Stimulated activated CD8-positive, alpha-beta memory T cell treated with anti-CD3 and anti-CD28 coated beads, Interleukin-15, amount 100 ng/mL, for 48 hours (primary cell): ENCODE measurements at places on chromosomes 13 and 19.

DNA sequence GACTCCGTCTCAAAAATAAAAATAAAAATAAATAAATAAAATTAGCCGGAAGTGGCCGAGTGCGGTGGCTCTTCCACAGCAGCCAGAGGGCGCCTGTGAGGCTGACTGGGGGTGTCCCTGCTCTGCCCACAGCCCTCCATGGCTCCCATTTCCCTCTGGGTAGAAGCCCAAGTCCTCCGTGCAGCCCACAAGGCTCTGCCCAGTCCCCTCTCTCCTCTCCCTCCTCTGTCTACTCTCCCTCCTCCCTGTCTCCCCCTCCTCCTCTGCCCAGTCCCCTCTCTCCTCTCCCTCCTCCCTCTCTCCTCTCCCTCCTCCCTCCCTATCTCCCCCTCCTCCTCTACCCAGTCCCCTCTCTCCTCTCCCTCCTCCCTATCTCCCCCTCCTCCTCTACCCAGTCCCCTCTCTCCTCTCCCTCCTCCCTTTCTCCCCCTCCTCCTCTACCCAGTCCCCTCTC is 20.4 kb downstream of the MISP start:
- DNase-seq, result no peak

DNA sequence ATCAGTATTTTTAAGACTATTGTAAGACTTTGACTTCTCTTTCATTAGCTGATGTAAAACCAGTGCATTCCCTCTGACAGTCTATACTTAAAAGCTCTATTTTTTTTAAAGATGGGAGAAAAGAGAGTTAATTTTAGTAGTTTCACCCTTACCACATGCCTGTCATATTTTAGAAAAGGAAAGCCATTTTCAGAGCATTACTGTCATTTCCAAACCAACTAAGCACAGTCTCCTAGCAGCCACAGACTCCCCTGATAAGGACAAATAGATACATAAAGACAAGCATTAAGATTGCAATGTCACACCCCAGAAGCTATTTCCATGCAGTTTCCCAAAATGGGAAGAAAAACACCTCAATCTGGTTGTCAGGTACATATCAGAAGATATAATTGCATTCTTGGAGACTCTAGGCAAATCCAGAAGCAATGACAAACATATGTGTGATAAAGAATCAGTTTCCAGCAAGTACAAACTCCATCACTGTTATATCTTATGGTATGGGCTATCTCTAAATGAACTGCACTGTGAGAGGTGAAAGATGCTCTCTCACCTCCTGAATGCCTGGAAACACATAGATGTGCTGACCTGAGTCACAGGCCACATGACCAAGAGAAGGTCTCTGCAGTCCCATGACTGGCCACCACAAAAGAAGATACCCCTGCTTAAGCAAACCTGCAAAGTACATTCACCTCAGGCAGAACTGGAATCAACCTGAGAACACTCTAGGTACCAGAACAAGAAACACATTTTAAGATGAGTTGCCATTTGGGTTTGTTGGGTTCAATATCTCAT is 303.3 kb downstream of the POU4F1 start:
- no peak for DNase-seq

GRCh38 chr13:66405908-66406802 is 824.0 kb downstream of the PCDH9 start:
- no peak for DNase-seq

DNA sequence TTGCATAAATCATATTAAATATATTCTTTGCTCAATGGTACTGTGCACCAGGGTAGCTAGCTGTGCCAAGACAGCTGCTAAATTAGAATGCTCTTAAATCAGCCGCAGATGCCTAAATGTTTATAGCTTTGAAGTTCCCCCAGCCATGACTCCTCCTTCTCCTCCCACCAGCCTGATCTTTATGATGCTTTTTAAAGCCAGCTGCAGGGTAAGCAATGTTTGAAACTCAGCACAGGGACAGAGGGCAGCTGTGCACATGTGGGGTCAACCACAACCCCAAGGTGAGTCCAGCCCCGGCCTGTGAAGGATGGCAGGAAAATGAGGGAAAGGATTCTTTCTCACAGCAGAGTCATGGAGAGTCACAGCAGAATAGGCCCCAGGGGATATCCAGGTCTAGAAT is 635.7 kb downstream of the UQCRFS1 start:
- DNase-seq, result no peak

DNA sequence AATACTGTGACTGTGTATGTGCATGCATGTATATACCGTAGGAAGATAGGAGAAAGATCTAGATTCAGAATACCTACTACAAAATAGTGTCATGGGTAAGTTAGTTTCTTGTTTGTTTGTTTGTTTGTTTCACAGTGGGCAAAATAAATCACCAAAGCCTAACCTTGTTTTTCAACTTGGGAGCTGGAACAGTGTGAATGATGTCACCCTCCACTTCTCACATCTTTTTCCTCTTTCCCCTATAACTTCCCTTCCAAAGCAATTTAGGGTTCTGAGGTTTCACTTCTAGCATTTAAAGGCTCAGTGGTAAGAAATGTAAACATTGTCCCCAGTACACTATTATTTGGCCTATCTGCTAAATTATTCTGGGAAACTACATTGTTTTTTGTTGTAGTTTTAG is 5.4 kb downstream of the KCTD4 start:
- DNase-seq, result no peak

DNA sequence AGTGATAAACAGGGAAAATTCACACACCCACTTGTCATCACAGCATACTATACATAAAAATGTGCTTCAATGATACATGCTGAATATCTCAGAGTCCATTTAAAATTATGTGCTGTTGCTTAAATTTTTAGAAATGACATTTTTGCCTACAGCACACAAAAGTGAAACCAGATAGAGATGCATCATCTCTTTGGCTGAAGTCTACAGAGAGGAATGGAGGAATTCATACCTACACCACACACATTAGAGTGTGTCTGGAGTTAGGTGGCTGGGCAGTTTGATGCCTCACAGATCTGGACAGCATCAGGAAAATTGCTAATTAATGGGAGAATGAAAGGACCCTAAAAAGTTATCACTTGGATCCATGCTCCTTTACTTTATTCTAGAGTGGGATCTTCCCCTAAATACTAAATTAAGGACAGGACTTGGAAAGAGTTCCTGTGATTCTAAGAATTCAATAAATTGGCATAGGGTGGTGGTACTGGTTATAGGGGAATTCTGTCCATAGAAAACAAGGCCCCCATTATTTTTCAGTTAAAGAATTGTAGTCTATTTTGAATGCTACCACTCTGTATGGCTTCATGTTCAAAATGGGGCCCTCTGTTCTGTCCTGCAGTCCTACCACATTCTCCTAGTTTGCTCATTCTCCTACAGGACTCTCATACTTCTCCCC is 41.3 kb downstream of the RCBTB2 start:
- DNase-seq, result no peak

DNA sequence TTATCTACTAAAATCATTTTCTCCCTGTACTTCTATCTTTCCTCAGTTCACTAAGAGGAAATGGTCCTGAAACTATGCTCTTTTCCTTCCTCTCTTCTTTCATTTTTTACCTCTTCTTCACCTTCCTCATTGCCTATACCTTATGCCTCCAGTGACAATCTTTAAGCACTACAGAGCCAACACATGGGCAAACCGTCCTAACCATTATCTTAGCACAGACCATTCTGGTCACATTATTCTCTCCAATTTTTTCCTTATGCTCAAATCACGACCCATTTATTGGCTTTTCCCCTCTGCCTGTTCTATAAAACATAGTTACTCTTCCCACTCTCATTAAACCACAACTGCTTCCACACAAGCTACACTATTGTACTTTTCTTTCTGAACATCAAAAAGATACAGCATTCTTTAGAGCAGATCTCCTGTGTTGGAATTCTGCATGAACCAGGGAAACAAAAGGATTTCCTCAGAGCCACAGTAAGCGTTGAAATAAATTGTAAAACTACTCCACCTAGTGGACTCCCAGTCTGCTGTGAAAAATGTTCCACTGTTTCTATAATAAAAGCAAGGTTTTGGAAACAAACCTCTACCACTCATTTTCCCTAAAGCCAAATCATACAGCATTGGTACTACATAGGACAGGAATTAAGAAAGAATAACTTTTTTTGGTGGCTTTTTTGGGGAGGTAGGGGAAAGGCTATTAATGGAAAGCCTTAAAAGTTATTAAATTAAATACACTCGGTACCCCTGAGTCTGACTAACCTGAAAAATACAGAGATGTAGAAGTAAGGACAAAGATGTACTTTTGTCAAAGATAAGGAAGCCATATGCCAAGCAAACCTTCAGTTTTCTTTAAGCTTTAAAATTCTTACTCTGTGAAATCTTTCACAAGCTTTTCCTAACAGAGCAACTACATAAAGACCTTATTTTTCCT is 19.5 kb downstream of the NUFIP1 start:
- no peak for DNase-seq

- no peak for DNase-seq
Observed at GRCh38 chr13:75165543-75166230, 316.3 kb downstream of the TBC1D4 start.

DNA sequence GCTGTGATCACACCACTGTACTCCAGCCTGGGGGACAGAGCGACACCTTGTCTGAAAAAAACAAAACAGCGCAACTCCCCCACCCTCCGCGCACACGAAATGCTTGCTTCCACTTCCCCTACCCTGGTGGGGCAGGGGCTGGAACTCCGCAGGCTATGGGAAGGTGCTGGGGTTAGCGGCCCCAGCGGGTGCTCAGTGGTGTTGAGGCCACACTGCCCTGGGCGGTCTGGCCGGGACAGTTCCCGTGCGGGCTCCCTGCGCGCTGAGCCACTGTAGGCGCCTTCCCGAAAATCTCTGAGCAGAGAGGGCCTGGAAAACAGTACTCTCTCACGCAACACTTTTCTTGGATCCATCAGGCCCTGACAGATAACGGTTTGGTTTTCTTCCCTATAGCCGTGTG is 1.1 kb upstream of the WTIP start:
- DNase-seq, result no peak

- no peak for DNase-seq
Observed at GRCh38 chr19:1847348-1847683, 967 bp downstream of the REXO1 start.

- no peak for DNase-seq
Observed at GRCh38 chr13:21149568-21149967, 26.8 kb downstream of the SKA3 start.

GRCh38 chr13:74667656-74668203 is 533.5 kb upstream of the KLF12 start:
- DNase-seq, result no peak
